CD4-positive, alpha-beta T cell (primary cell): ENCODE measurements at places on chromosomes 2 and 18. TPM values are rescaled to one million over a fixed set of nuclear protein-coding genes. Genes with fewer than 3 reads are reported as not detected.

PAX8 gene
- 0.52 TPM for total RNA-seq

FAM161A gene
- 0.91 TPM for total RNA-seq

C2orf80 gene
- total RNA-seq, result not detected

GRCh38 chr18:50674307-50674980 lies 114.6 kb downstream of the MAPK4 start:
- DNase-seq, result no peak

- DNase-seq, result no peak
Measured at GRCh38 chr18:25563816-25564683, 212.1 kb upstream of the ZNF521 start.

GRCh38 chr2:16162491-16163040 lies 222.2 kb downstream of the MYCN start:
- DNase-seq, result no peak

GRCh38 chr18:69916412-69916811 lies 31.3 kb downstream of the CD226 start:
- no peak for DNase-seq

GRCh38 chr2:23940718-23941620 lies 706 bp downstream of the UBXN2A start:
- peak; percentile 42 for DNase-seq

GRCh38 chr2:111139637-111140317 lies 19.1 kb downstream of the BCL2L11 start:
- no peak for DNase-seq
